GM12878 (cell line): ENCODE measurements at places on chromosomes 3 and 15. TPM values are rescaled to one million over a fixed set of nuclear protein-coding genes. Genes with fewer than 3 reads are reported as not detected.

The BRK1 gene
- 98.6 and 100 TPM in 2 replicates for total RNA-seq

The ANKUB1 gene
- total RNA-seq, result not detected in 2 replicates

DNA sequence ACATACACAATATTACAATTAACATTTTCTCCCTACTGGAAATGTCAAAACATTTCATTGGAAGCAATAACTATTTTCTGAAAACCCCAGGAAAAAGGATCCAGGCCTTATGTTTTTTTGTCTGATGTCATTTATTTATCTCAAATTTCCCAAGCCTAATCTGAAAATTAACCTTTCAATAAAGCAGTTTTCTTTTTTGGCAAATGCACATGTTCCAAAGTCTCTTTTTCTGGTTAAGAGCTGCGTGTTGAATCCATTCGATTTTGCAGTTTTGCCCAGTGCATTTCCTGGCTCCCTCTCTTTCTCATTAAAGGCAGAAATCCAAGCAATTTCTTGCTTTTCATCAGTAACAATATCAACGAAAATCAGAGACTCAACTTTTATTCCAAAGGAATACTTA, 222.3 kb downstream of the NR1D2 start:
- H3K4me1 ChIP-seq, result no peaks in the 10 kb centered on the region
- H3K36me3 ChIP-seq, result no peaks in the 10 kb centered on the region
- H3K27me3 ChIP-seq, result no peaks in the 10 kb centered on the region
- no peak overlapping the region for H3K4me3 ChIP-seq
- H3K27ac ChIP-seq, result no peak overlapping the region

GRCh38 chr3:155185631-155186071, 105.5 kb downstream of the MME start:
- no peak overlapping the region for H3K4me3 ChIP-seq
- no peaks in the 10 kb centered on the region for H3K27me3 ChIP-seq
- H3K4me1 ChIP-seq, result no peaks in the 10 kb centered on the region
- no peak for DNase-seq
- no peaks in the 10 kb centered on the region for H3K36me3 ChIP-seq

The RABL3 gene
- 22.2 and 23.3 TPM in 2 replicates for total RNA-seq

DNA sequence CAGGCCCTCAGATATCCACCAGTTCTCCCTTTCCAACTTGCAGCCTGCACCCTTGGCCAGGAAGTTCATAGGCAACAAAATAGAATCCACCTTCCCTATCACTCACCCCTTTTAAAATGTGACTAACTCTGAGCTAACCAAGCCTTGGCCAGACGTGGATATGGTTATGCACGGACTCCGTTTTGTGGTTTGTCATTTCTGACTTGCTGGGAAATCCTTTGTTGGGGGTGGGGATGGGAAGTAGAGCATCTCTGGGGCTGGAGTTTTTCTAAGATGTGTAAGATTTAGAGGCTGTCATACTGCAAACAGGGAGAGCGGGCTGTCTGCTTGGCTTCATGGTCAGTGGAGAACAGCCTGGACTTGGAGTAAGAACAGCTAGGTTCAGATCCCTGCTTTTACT, 62.6 kb downstream of the SMAD3 start:
- DNase-seq, result no peak
- no peak overlapping the region for H3K4me3 ChIP-seq
- peaks cover 32% of the 10 kb centered on the region for H3K4me1 ChIP-seq
- H3K27ac ChIP-seq, result no peak overlapping the region
- H3K36me3 ChIP-seq, result peaks cover 2% of the 10 kb centered on the region

The TP63 gene
- total RNA-seq, result 8.3 and 9.8 TPM in 2 replicates

The DUT gene
- 272 and 292 TPM in 2 replicates for total RNA-seq

GRCh38 chr3:72111265-72112205, 326.6 kb upstream of the PROK2 start:
- DNase-seq, result no peak
- no peaks in the 10 kb centered on the region for H3K4me1 ChIP-seq
- no peak overlapping the region for H3K27ac ChIP-seq
- H3K4me3 ChIP-seq, result no peak overlapping the region
- no peaks in the 10 kb centered on the region for H3K36me3 ChIP-seq
